ENCODE measurements at places on chromosomes 12 and 14.
A peak's percentile ranks its signal among the peaks of the same experiment; 100 is the strongest.

- no peak for DNase-seq
These were observed 23.6 kb downstream of the PYGL start for GRCh38 chr14:50920482-50921230.

DNA sequence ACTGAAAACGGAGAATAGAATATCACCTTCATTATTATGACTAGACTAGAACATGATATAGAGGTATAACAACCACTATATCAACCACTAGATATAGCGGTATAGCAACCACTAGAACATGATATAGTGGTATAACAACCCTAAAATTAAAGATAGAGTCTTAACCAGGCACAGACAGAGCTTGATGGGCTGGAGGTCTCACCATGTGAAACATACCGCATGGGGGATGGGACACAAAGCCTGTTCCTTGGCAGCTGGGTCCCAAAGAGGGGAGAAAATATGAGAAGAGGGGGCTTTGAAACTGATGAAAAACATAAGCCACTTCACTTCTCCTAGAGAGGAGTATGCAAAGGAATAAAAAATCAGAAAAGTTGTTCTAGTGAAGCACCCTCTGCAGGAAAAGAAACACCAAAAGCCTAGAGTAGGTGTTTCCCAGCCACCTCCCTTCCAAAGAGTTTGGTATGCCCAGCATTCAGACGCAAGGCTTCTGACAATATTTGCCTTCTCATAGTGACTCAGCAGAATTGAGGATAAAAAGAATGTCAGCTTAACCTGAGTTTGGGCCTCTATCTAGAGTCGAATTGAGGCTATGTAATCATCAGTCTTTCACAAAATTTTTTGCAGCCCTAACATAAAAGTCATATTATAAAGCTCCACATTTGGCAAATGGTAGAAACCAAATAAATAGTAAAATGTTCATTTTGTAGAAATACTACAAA, 316.4 kb downstream of the NOVA1 start:
- peak; percentile 59 for DNase-seq

GRCh38 chr14:41419709-41420108, 187.0 kb upstream of the LRFN5 start:
- no peak for DNase-seq

DNA sequence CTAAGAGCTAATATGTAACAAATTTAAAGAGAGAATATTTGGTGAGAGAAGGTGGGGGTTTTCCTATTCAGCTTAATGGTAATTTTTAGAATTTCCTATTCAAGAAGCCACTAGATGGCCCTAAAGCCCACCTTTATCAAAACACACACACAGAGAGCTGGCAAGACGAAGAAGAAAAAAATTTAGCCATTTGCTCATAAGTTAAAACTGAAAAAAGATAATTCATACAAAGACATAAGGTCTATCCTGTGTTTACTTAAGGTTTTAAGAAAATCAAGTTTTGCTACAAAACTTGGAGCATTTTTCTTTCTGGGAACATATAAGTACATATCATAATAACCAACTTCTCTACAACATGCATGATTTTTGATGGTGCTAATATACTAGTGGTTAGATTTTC, 46.8 kb upstream of the PCED1B start:
- DNase-seq = peak; percentile 56

DNA sequence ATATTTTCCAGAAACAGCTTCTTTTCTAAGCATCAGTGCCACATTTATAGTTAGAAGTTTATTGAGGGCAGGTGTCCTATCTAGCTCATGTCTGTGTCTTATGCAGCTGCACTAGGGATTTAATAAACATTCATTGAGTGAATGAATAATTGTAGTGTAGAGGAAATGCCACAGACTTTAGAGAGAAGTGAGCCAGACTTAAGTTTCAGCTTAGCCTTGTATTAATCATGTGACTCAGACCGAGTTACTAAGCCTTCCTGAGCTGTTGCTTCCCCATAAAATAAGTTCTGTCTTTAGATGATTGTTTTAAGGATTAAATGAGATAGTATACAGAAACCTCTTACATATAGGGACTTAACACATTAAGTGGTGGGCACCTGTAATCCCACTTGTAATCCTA, 236.1 kb upstream of the DDHD1 start:
- no peak for DNase-seq

GRCh38 chr12:113346353-113346752, 11.4 kb upstream of the SLC8B1 start:
- DNase-seq = no peak

DNA sequence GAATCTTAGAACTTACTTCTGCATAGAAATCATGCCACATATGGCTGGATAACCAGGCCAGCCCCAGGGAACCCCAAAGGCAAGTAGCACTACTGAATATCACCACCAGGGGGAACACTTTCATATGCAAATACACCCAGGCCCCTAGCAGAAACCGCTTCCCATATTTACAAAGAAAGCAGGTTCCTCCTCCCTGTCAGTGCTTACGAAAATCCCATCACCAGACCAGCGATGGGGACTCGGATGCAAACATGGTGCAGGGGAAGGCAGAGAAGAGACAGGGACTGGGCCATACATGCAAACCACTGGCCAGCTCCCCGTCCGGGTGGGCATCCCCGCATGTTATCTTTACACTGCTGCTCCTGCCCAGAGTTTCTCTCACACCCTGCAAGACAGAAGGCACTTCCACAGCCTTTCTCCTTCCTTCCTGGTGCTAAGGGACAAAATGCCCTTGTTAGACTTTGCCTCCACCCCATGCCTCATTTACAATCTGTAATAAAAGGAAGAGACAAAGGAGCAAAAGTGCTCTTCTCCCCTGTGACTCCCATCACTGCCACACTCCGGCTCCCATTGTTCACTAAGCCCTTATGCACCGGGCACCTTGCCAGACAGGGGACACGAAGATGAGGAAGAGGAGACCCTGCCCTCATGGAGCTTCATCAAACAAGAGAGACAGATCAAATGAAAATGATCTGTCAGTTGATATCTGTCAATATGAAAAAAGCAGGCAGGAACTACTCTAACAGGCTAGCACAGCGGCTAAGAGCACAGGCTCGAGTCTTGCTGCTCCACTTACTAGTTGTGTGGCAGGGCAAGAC, 62.3 kb downstream of the PTPN21 start:
- DNase-seq = peak; percentile 68

- DNase-seq = no peak
These were observed 4.2 kb upstream of the DAD1 start for GRCh38 chr14:22593189-22593588.

DNA sequence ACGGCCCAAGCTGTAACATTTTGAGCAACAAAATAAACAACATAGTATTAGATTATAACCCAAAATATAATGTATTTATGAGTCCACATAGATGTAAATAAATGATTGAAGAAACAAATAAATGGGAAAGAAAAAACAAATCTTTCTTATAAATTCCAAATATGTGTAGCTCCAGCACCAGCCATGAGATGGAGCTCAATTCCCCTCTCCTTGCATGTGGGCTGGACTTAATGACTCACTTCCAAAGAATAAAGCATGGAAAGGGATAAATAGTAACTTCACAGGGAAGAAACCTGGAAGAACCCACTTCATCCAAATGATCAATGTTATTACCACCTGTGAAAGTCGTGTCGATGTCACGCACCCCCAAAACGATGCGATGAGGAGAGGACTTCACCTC, 158.8 kb downstream of the RPAP3 start:
- no peak for DNase-seq

GRCh38 chr14:63766611-63767010, 38.7 kb upstream of the SGPP1 start:
- no peak for DNase-seq

DNA sequence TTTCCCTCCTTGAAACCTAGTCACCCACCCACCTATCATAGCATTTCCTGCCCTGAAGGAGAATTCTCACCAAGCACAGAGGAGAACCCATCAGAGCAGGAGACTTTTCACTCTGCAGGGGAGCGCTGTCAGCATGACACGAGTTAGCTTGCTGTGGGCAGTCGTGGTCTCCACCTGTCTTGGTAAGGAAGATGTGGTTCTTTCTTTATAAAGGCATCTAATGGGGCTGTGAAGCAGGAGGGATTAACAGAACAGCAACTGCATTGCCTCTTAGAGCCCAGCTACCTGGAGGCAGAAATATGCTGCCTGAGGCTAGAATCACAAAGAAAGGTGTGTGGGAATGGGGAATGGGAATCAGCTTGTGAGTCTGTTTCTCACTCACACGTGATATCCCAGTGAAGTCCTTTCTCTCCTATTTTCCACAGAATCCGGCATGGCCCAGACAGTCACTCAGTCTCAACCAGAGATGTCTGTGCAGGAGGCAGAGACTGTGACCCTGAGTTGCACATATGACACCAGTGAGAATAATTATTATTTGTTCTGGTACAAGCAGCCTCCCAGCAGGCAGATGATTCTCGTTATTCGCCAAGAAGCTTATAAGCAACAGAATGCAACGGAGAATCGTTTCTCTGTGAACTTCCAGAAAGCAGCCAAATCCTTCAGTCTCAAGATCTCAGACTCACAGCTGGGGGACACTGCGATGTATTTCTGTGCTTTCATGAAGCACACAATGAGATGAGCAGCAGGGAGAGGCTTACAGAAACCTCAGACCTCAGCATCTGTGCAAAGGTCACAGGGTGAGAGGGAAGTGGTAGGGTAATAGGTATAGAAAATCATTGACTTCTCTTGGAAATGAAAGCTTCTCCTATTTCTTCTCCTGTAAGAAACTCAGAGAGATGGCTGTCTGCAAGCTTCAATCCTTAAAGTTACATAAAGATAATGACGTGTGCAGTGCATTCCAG, 316.9 kb downstream of the DAD1 start:
- DNase-seq = no peak

- DNase-seq = no peak
These were observed 120.6 kb upstream of the CDKN3 start for GRCh38 chr14:54275997-54276725.

DNA sequence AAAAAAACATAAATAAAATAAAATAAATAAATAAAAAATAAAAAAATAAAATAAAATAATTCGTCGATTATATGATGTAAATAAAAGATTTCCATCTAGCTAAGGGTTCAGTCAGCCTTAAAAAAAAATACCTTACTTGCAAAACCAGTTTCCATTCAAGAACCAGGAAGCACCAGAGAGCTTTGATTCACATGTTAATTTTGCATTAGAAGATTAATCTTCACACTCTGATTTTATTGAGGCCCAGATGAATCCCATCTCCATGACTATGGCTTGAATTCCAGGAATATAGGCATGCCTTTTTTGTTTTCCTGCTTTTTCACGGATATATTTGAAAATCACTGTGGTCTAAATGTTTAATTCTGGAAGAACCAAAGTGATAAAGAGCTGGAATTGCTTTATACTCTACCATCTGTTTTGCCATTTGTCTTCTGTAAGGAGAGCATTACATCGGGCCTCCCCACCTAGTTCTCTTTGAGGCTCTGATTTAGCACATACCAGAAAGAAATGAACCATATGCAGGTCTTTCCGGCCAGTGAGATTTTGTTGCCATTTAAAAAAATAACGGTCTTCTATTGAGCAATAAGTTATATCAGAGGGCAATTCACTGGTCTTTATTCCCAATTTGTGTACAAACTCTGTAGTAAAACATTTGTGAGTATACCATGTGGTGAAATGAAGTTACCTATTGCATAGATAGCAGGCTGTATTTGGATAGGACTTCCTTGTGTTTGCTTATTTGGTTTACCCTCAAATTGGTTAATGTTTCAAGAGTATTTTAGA, 175.5 kb downstream of the AEBP2 start:
- no peak for DNase-seq

DNA sequence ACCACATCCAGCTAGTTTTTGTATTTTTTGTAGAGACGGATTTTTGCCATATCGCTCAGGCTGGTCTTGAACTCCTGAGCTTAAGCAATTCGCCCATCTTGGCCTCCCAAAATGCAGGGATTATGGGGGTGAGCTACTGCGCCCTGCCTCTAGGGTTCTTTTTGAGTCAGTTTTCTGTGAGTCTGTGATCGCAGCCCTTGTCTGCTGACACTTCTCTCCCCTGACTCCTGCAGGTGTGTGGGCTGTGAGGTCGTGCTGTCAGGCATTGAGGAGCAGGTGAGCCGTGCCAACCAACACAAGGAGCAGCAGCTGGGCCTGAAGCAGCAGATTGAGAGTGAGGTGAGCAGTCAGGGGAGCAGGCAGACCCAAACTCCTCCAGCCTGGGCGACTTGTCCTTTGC, 6.3 kb downstream of the COPS7A start:
- DNase-seq = no peak

GRCh38 chr12:68998041-68998440, 65.1 kb upstream of the CPM start:
- no peak for DNase-seq

GRCh38 chr12:106897981-106898901, 57.5 kb upstream of the TMEM263 start:
- DNase-seq = peak; percentile 67

DNA sequence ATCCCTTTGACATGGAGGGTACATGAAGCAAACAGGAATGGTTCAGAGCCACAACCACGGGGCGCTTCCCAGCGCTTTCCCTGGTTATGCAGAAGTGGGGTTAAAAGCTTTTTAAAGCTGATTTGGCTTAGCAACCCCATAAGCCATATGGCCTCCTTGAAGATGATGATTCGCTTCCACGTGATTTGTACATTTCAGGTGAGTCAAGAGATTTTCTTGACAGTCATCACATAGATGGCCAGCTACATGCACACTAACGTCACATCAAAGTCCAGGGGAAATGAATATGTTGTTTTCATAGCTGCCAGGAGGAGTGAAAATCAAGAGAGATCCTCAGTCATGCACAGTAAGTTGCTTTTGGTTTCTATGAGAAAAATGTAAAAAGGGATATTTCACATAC, 309.7 kb downstream of the TMEM132D start:
- DNase-seq = no peak

DNA sequence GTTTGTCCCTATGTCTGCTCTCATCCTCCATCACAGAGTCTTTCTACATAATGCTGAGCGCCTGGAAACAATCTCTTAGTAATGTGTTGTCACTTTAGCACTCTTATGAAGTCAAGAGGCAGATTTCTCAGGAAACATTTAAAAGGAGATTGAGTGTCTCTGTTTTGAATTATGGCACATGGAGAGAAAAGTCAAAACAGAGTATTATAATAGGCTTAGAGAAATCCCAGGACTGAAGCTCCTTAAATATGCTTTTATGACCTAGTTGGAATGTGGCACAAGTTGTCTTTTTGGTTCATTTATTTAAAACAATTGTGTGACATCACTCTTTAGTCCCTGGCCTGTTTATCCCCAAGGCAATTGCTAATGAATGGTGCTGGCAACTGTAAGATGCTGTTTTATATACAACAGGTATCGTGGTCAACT, 117.8 kb upstream of the HIF1A start:
- no peak for DNase-seq

- DNase-seq = no peak
These were observed 41.2 kb downstream of the YLPM1 start for GRCh38 chr14:74804219-74804825.

DNA sequence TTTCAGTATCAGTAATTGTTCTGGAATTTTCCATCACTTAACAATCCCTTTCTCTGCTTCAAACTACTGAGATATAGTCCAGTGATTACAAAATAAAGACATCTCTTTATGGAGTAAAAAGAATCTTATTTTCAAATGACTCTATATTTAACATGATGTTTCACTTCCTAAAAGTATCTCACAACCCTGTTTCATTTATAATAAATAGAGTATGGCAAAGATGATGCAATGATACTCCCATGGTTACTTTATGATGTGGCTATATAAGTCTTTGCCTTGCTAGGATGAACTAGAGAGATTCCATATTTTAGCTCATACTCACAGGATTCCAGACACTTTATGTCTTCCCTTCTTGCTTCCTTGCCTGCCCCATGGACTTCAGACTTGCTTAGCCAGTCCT, 953.5 kb upstream of the MDGA2 start:
- no peak for DNase-seq
